ENCODE measurements at places on chromosomes 16 and 17.

DNA sequence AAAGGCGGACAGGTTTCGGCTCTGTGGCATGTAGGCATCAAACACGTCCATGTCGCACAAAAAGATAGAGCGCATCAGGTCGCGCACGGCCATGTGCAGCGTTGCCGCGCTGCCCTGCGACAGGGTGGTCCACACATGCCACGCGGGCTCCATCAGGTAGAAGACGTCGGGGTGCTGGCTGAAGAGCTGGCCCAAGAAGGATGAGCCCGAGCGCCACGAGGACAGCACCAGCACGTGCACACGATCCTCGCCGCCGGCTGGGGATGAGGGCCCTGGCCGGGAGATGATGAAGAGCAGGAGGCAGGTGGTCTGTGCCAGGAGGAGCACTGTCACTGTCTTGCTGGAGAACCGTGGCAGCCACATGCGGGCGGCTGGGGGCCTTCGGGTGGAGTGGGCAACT is 5.9 kb downstream of the CHST5 start:
- no peak for DNase-seq

DNA sequence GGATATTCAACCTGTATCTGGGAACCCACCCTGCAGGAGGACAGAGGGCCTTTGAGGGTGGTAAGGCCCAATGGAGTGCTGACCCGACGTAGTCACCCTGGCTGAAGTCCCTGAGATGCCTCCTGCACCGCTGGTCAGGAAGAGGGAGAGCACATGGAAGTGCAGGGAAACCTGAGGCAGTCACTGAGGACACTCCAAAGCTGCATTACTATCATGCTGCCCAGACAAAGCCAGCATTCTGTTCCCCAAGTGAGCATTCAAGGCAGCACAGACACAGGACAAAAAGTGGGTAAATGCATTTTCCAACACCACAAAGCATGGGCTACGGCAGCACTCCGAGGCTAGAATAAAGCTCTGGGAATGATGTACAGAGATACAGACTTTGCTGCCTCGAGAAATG is 46.8 kb upstream of the BCAR1 start:
- no peak for DNase-seq

- DNase-seq = no peak
Observed at GRCh38 chr16:57289391-57290257, 5.2 kb upstream of the PLLP start.

DNA sequence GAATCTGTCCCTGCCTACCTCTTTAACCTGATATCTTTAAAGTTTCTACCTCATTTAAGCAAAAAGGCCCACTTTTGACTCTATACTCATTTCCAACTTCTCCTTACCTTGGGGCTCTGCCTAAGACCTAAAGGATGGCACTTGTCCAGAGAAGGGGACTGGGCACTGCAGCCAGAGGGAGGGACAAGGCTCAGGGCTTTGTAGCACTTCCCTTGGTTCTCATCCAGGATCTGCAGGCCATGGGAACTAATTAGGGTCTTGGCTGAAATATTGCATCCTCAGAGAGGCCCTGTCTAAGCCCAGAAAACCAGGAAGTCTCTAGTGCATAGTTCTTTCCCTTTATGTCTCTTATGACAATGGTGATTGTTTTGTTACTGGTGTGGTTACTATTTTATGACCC is 37.3 kb downstream of the IRX5 start:
- DNase-seq = no peak

- no peak for DNase-seq
Observed at GRCh38 chr16:49530427-49530970, 156.9 kb downstream of the C16orf78 start.

DNA sequence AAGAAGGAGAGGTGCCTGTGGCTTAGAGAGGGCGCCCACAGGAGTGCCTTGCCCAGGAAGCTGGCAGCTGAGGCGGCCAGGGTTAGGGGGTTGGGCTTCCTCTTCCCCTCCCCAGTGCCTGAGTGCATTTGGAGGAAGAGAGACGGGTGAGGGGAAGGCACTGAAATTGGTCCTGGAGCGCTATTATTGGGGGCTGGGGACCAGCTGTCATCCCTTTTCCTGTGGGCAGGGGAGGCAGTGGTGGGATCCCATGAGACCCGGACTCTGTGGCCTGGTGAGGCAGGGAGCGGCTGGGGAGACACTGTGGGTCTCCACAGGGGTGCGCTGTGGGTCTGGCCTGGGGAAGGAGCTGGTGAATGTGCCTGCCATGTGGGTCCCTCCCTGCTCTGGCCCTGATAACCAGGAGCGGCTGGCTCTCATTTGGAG is 259.7 kb downstream of the SEC14L1 start:
- peak; percentile 89 for DNase-seq

GRCh38 chr17:43543300-43543699 is 2.8 kb downstream of the ETV4 start:
- no peak for DNase-seq

GRCh38 chr17:21463204-21463661 is 87.1 kb downstream of the KCNJ12 start:
- DNase-seq = no peak

- DNase-seq = no peak
Observed at GRCh38 chr17:58004060-58004459, 3.0 kb downstream of the SRSF1 start.

- no peak for DNase-seq
Observed at GRCh38 chr16:50664270-50664669, 16.8 kb downstream of the SNX20 start.
